CD14-positive monocyte (primary cell): ENCODE measurements at places on chromosomes 2 and 18. TPM values are rescaled to one million over a fixed set of nuclear protein-coding genes. Genes with fewer than 3 reads are reported as not detected.

SEMA4F gene
- 0.16 and 0.29 TPM in 2 replicates for polyA plus RNA-seq

GRCh38 chr18:45551142-45551815, 64.0 kb upstream of the SLC14A2 start:
- DNase-seq, result peak; percentile 20

GRCh38 chr2:224915136-224915535, 127.1 kb downstream of the DOCK10 start:
- DNase-seq, result no peak

- DNase-seq, result no peak
Observed at GRCh38 chr2:12032975-12033374, 286.5 kb downstream of the LPIN1 start.

WNT6 gene
- 0.27 TPM for polyA plus RNA-seq

BABAM2 gene
- 28.1 and 33.2 TPM in 2 replicates for polyA plus RNA-seq

DNA sequence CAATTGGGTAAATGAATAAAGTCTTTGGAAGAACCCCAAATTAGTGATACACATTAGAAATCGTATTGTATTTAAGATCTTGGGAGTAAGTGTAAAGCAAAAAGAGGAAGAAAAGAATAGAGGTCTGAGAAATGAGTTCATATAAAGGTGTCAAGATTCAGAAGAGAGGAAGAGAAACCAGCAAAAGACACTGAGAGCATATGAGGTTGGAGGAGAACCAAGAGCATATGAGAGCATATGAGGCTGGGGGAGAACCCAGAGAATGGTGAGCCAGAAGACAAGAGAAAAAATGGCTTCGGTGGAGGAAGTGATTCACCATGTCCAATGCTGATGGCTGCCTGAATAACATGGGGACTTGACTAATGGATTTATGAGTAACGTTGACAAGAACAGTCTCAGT, 620.1 kb upstream of the GCFC2 start:
- DNase-seq, result no peak

DNA sequence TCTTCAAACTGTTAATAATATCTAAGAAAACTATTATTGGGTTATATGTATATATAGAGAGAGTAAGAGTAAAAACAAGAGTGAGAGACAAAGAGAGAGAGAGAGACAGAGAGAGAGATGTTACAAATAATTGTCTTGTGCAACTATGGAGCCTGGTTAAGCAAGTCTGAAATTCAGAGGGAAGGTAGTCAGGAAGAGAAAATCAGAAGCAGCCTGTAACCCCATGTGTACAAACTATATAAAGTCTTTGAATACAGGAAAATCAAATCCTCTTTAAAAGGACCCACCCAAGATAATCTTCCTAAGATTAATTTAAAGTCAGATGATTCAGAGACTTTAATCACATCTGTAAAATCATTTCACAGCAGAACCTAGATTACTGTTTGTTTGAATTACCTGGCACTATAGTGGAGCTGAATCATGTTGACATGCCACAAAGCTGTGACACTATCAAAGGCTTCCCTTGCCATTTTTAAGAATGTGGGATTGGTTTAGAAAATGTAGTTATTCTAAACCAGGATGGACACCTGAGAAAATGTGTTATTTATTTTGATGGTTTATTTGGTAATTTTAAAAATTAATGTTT, 301.7 kb upstream of the FSIP2 start:
- no peak for DNase-seq

- no peak for DNase-seq
Observed at GRCh38 chr2:119384971-119385370, 18.2 kb downstream of the DBI start.

PECR gene
- 4.1 and 7.4 TPM in 2 replicates for polyA plus RNA-seq

DNA sequence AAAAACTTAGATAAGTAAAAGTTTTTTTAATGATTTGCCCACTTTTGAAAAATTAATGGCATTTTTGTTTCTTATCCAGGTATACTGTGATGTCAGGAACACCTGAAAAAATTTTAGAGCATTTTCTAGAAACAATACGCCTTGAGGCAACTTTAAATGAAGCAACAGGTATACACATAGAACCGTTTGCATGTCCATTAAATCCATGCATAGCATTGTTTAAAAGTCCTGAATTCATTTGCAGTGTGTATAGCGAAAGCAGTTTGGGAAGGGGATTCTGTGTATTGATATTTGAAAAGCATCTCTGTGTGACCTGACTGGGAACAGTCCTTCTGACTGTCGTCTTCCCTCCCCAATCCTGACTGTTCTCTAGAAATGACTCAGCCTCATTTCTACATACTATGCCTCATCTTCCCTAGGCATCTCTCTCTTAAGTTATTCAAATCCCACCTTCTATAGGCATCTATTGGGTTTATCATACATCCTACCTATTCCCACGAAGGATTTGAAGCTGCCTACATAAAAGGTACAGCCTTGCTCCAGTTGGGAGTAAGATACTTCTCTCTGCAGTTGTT, 79.2 kb upstream of the MAP3K20 start:
- peak; percentile 19 for DNase-seq

GRCh38 chr2:158907926-158908456, 60.4 kb upstream of the TANC1 start:
- no peak for DNase-seq

- DNase-seq, result no peak
Observed at GRCh38 chr18:51659781-51660180, 462.3 kb upstream of the MEX3C start.

DNA sequence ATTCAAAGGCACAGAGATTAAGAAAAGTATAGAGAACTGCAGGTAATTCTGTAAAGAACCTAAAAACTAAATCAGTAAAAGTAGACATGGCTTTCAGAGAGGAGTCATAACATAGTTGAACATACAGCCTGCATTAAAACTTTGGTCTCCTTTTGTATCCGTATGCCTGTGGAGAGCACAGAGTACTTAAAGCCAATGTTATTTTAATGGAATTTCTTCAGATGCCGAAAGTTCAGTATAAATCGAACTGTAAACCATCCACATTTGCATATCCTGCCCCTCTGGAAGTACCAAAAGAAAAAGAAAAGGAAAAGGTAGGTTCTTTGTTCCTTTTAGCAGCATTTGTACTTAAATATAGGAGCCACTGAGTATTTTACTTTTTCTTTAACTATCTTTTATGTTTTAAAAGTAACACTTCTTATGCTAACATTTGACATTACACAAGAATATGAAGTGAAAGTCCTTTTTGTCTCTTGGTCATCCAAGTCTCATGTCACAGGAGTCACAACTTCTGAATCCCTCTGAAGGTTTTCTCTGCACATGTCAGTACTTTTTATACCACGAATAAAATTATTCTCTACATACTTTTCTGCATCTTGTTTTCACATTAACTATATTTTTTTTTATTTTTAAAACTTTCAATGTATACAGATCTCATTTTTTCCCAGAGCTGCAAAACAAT, 34.9 kb upstream of the ARMC9 start:
- DNase-seq, result no peak

DNA sequence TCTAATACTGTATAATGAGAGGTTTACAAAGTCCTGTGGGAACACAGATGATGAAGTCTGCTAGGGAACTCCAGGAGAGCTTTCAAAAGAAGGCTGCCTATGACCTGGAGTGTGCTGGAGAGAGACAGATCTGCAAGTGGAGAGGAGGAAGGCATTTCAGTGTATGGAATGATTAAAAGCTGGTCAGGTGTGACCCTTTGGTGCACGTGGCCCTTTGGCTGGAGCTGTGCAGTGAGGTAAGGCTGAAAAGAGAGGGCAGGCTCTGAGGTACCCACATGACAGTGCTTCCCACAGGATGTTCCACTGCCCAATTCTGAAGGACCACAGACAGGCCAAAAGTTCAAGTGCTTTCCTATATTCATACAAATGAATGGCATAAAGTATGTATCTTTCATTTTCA, 157.1 kb downstream of the DYM start:
- DNase-seq, result no peak

DNA sequence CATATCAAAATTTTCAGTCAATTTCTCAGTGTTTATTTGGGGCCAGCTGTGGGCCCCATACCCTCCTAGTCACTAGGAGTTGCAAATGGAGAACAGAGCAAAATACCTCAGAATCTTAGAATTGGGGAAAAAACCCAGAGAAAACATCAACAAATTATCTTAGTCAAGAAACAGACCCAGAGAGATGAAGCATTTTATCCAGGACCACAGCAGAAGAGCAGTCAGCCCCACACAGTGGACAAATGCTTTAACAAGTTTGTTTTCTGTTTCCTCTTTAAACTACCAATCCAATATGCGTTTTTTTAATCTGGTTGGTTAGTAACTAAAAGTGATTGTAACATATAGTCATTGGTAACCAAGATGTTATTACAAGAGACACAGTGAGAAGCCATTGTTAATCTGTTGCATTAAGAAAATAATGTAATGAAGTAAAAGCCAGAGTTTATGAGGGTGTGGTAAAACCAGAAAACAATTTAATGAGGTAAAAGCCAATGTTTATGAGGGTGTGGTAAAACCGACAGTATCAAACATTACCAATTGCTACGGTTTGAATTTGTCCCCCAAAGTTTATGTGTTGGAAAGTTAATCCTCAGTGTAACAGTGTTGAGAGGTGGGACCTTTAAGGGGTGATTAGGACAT, 60.7 kb upstream of the COX7A2L start:
- DNase-seq, result no peak

- no peak for DNase-seq
Observed at GRCh38 chr2:231058761-231059550, 2.3 kb downstream of the PSMD1 start.

PAX8 gene
- 0.47 and 0.59 TPM in 2 replicates for polyA plus RNA-seq

- no peak for DNase-seq
Observed at GRCh38 chr2:114316532-114317300, 125.7 kb upstream of the DPP10 start.
